ENCODE measurements at places on chromosomes 4 and X.

DNA sequence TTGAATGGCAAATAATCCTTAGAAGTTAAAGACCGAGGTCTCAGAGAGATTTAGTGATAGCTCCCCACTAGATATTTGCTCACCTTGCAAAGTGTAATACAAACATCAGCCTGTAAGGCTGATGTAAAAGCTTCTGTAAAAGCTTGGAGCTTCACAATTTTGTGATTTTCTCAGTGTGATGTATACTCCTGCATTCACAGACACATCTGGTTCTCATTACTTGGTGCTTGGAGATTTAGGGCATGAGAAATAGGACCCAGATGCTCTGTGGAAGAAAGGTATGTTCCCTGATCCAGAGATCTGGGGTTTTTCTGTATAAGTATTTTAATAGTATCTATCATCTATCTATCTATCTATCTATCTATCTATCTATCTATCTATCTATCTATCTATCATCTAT lies 1664.3 kb downstream of the C4orf33 start:
- no peak for DNase-seq

- no peak for DNase-seq
Observed at GRCh38 chr4:125833-126232, 1.5 kb downstream of the ZNF718 start.

DNA sequence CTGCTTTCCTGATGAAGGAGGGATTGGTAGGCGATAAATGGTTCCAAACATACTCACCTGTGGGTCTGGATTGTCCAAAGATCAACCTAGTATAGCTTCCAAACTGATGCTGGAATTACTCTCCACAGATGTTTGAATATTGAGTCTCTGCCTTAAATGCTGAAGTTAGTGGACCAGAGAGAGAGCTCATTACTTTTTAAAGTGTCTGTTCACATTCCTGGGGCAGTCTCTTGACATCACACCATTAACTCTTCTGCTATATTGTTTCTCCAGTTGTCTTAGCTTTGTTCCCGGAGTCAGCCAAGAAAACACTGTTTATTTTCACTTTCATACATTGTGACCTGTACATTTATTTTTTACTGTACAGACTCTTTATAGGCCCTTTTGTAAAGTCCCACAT lies 35.4 kb downstream of the ARHGEF38 start:
- DNase-seq, result no peak

- DNase-seq, result no peak
Observed at GRCh38 chr4:75018811-75019479, 86.0 kb downstream of the PARM1 start.

DNA sequence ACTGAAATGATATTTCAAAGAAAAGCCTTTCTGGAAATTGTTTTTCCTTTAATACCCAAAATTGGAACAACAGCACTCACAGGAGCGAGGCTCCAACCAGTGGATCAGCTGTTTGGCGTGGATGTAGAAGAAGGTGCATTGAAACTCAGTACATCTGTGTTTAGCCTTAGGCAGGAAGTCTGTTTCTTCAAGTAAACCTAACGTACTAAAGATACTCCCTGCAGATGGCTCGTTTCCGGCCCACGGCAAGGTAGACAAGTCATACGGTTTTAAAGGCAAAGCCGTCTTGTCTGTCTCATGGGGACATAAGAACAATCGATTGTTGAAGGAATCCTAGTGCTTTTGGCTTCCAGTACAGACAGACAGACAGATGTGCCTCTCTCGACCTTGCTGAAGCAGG lies 50.0 kb upstream of the CLCN4 start:
- DNase-seq, result no peak

DNA sequence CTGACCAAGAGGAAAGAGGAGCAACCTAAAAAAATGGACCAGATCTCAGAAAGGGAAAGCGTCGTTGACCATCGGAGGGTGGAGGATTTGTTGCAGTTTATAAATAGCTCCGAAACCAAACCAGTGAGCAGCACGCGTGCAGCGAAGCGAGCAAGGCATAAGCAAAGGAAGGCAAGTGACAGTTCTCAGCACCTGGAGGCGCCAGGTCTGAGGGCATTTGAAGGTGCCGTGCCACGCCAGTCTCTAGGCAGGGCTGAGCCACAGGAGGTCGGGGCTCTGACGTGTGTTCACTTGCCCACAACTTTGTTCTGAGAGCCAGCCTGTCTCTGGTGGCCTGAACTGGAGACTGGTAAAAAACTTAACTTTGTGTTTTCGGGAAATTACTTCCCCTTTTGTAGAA lies 59.7 kb downstream of the TNIP2 start:
- no peak for DNase-seq

GRCh38 chrX:10017872-10018271 lies 50.7 kb downstream of the CLDN34 start:
- no peak for DNase-seq

GRCh38 chr4:36316607-36317006 lies 35.2 kb downstream of the DTHD1 start:
- DNase-seq, result no peak

DNA sequence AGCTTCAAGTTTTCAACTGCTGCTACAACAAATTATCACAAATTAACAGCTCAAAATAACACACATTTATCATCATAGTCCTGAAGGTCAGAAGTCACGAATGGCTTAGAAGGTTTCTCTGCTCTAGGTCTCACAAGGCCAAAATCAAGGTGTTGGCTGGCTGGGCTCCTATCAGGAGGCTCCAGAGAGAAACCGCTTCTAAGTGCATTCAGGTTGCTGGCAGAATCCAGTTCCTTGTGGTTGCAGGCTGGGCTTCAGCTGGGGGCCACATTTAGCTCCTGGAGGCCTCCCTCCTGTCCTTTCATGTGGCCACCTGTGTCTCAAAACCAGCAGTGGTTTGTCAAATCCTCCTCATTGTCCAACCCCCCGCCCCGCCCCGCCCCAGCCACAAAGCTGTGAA lies 15.4 kb downstream of the MRFAP1 start:
- DNase-seq, result no peak

DNA sequence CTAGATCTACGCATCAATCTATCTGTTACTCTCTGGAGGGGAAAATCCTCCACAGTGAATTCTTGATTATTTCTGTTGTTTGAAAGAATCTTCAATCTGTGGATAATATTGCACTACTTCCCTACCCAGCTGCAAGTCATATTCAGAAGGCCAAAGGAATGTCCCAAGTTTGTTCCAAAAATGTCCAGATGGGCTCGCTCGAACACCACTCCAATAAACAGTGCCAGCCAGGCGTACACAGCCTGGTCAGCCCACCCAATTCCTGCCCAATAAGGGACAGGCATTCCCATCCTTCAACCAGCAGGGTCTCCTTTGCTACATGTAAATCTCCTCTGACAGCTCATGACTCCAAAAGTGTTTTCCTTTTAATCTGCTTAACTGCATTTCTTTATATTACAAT lies 80.7 kb upstream of the GPM6B start:
- DNase-seq, result no peak
